ENCODE measurements at places on chromosomes 1 and 21.

GRCh38 chr1:213326281-213327016 is 275.4 kb downstream of the RPS6KC1 start:
- no peak for DNase-seq

GRCh38 chr1:161427733-161428516 is 60.2 kb upstream of the CFAP126 start:
- DNase-seq: no peak

GRCh38 chr1:163983097-163983496 is 575.9 kb upstream of the PBX1 start:
- DNase-seq: no peak

GRCh38 chr21:38631206-38631605 is 132.9 kb upstream of the ERG start:
- no peak for DNase-seq

DNA sequence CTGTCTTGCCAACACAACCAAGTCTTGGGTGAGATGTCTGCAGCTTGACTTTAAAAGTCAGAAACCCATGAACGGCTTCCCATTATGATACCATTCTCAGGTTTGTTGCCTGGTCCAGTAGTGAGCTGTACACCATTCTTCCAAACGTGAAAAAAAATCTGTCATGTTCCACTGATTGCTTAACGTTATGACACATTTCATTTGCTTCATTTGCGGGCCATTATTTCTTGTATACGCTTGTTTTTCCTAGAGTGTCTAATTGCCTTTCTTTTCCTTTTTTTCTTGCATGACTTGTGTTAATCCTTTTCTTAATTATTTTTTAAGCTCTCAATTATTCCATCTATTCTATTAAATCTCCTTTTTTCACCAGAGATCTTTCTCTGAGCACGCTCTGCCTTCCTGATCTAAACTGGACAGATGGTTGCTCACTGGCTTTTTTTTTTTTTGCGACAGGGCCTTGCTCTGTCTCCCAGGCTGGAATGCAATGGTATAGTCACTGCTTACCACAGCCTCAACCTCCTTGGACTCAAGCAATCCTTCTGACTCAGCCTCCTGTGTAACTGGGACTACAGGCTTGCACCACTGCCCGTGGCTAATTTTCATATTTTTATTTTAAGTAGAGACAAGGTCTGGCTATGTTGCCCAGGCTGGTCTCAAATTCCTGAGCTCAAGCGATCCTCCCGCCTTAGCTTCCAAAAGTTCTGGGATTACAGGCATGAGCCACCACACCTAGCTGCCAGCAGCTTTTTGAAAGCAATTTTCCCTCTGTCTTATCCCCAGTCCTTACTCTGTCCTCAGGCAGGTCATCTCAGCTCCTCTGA is 31.7 kb upstream of the CAMTA1 start:
- DNase-seq: no peak

- DNase-seq: no peak
Observed at GRCh38 chr1:50420689-50421365, 2.4 kb downstream of the DMRTA2 start.

DNA sequence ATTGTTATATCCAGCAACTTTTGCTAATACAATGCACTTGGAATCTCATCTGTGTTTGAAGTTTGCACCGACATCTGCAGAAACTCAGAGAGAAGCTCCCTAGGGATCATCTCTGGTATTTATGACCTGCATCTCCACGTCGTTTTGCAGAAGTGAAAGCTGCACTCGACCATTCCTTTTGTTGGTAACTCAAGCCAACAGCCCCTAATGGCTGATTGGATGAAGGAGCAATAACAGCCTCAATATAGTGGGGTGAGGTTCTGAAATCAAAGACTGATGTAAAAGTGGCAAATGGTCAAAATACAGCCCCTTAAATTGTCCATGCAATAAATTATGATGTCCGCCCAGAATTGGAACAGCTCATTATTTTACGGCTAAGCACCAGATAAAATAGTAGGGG is 344.2 kb upstream of the KAZN start:
- DNase-seq: peak; percentile 44

DNA sequence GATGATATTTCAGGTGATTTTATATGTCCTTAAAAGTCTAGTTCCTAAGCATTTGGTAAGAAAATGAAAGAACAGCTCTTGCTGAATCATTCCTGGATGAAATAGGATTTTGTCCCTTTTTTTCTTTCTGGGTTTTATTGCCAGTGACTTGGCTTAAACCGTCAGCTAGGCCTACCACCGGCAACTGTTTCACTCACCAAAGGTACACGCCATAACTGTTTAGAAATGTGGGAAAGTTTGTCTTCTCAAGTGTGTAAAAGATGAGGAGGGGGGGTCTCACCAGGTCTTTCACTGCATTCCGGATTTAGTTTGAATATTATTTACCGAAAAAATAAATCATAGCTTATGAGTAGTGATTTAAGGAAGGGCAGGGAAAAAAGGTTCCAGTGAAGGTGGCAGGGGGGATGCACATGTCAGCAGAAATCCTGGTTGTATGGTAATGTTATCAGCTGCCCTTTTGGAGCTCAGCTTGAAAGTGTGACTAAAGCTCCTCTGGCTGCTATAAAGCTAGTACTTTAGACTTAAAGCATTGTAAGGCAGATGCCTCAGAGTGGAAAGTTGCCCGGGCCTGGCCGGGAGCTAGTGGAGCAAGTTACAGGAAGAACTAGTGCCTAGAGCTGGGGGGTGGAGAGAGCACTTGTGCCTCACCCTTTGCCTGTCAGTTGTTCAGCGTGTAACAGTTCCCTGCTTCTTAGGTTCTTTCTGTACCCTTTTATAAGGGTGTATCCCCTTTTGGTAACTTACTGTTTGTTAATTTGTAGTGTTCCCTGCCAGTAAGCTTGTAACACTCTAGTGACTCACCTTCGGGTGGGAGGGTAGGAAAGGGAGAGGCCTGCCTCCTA is 3.1 kb downstream of the ATP1A1 start:
- no peak for DNase-seq

GRCh38 chr1:235650341-235651169 is 971 bp upstream of the GNG4 start:
- DNase-seq: no peak

- DNase-seq: no peak
Observed at GRCh38 chr1:186218654-186219352, 156.2 kb downstream of the TPR start.

GRCh38 chr1:234724516-234725176 is 114.7 kb upstream of the IRF2BP2 start:
- no peak for DNase-seq

- DNase-seq: no peak
Observed at GRCh38 chr1:34771573-34772371, 9.2 kb upstream of the GJB3 start.

DNA sequence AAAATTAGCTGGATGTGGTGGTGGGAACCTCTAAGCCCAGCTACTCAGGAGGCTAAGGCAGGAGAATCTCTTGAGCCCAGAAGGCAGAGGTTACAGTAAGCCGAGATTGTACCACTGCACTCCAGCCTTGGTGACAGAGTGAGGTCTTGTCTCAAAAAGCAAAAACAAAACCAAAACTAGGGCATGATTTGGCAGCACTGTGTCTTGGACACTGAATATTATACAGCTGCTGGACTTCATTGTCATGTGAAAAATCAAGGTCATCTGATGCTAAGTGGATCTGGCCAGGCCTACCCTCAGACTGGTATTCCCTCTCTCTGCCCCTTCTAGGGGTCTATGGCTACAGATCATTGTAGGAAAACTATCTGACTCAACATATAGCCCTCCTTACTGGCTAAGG is 55.2 kb upstream of the MRPS6 start:
- no peak for DNase-seq
